ENCODE measurements at places on chromosomes 4 and X.
A peak's percentile ranks its signal among the peaks of the same experiment; 100 is the strongest.

- DNase-seq = no peak
Measured at GRCh38 chr4:166981847-166982246, 252.4 kb downstream of the SPOCK3 start.

DNA sequence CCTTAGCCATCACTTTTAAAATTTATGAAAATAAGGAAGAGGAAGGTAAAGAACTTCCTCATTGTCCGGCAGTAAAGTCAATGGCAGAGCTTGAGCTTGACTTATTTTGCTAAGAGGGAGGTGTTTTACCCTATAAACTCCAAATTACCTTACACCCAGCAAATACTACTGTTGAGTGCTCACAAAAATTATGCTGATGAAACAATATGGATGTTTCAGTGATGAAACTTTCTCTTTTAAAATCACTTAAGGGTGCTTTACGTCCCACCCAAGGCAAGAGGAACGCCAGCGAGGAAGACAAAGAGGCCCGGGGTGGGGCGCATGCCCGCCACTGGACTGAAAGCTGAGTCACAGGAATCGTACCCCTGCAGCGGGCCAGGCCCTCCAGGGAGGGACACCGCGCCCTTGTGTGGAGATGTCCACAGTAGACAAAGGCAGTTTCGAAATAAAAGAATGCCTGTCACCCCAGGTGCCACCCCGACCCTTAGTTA lies 560 bp upstream of the TMSB4X start:
- no peak for DNase-seq

DNA sequence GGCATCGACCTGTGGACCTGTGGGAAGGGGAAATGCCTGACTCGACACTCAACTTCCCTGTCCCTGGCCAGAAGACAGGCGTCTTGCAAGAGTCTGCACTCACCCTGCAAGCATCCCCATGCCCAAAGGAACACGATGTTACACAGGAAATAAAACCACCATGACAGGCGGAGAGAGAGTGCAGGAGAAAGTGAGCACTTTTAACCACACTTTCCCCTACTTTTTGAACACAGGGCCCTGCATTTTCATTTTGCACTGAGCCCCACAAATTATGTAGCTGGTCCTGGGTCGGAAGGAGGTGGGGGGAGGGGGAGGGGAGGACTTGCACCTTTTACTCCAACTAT lies 13.8 kb upstream of the MAN2B2 start:
- DNase-seq = no peak

DNA sequence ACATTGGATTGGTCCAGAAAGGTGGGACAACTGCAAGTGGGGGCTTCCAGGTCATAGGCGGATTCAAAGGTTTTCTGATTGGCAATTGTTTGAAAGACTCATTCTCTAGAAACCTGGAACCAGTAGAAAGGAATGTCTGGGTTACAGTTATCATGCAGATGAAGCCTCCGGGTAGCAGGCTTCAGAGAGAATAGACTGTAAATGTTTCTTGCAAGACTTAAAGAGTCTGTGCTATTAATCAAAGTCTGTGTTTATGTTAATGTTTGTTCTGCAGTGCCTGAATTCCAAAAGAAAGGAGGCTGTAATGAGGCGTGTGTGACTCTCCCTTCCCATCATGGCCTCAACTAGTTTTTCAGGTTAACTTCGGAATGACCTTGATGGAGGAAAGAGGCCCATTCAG lies 43.9 kb upstream of the GC start:
- no peak for DNase-seq

DNA sequence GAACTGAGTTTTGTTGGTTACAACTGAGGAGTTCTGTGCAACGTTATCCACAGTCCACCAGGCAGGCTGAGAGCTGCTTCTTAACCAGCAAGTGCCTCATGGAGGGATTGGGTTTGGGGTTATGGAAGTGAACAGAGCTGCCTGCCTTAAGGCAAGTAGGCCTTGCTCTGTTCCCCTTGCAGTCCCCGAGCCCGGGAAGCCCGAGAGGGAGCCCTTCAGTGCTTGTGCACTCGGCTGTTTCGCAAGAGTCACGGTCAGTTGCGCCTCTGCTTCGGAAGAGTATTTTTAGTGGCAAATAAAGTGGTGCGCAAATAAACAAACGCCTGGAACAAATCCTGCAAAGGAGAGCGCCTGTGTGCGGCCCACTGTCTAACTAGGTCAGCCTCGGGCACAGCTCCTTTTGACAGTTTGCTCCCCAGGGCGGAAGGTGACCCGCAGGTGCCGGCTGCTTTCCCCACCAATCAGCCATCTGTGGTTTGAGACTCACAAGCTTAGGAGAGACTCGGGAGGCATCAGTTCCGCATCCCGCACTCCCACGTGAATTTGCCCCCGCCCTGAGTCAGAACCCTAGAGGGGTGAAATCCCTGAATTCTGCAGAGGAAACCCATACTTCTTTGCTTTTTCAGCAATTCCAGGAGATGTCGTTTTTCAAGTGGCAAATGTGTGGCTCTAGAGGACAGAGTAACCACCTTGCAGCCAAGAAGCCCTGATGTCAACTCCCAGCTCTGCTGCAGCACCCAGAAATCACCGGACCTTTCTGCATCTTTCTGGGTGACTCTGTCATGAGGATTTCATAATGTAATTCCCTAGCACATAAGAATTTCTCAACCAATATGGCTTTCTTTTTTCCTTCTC lies 56.8 kb downstream of the LGI2 start:
- DNase-seq = no peak

DNA sequence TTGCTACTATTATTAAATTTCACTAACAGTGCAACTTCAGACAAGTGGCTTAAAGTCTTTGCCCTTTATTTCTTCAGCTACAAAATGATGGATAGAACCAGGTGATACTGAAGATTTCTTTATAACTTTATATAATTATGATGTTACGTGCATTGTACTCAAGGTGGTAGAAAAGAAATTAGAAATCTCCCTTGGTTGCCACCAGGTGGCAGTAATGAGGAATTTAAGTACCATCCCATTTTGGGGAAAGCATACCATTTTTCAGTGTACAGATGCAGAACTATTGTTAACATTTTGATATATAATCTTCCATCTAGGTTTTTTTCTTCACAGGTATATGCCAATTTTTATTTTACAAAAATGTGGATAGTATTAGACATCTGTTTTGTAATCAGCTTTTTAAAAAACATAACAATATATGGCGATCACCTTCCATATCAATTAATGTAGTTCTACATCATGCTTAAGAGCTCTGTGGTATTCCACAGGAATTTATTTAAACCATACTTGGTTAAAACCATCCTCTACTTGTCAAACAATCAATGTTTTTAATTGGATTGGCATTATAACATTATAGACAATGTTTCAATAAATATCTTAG lies 37.7 kb upstream of the RAB33B start:
- DNase-seq = no peak

- no peak for DNase-seq
Measured at GRCh38 chr4:16431866-16432265, 205.6 kb upstream of the TAPT1 start.

DNA sequence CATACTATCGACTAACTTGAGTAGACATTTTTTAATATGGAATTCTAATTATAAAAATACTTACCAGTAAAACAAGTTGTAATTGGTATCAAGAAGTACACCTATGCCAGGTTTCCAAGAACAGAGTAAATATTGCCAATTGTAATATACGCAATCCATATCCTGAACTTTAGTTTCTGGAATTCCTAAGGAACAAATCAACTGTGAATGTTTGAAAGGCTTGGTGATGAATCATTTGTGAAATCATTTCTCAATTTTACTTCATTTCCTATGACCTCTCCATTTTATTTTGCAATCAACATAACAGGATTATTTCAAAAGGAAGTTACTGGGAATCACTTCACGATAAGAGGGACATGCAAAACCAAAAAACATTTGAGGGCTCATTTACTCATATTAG lies 3.7 kb downstream of the IL13RA2 start:
- no peak for DNase-seq

DNA sequence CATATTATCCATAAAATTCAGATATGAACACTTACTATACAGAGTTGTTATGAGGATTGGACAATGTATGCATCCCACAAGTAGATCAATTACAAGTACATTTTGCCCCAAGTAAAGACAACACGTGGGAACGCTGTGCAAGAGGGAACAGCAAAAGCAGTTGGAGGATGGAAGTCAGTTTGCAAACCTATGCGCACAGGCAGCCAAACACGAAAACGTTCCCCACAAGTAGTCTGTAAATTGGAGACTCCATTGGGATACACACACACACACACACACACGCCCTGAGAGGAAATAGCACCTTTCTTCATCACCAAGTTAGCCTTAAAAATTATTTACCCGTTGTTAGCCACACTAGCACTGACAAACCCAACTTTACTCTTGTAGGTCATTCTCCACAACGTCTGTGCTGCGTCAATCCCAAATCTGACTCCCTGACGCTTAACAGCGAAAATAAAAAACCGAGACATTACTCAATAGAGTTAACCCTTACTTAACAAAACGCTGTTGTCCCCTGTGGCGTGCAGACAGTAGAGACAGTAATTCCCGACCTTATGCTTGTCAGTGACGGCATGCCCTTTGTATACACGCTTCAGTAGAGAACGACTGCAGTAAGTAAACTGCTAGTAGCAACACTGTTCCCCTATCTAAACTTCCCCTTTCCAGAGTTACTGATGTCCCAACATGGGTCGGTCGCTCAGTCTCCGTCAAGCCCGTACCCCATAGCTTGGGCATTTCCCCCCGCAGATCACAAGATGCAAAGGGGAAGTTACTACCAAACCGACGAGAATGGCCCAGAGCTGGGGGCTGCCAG lies 730 bp downstream of the MANBA start:
- DNase-seq = peak; percentile 13

DNA sequence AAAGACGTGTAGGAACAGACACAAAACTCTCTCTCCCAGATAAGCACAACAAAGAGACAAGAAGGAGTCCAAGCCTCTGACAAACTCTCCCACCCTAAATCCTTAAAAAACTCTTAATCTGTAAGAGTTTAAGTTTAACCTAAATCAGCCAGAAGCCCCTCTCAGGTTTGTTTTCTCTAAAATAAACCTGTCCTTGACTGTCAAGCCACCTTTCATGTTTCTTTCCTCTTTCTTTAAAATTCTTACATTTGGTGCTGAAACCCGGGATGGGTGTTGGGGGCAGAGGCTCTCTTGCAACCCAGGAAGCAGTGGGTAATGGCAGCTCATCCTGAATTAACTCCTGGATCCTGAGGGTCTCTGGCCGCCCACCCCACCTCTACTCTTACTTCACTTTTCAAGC lies 107.8 kb upstream of the TENT5D start:
- no peak for DNase-seq

- no peak for DNase-seq
Measured at GRCh38 chr4:106495476-106495875, 126.9 kb upstream of the GIMD1 start.

DNA sequence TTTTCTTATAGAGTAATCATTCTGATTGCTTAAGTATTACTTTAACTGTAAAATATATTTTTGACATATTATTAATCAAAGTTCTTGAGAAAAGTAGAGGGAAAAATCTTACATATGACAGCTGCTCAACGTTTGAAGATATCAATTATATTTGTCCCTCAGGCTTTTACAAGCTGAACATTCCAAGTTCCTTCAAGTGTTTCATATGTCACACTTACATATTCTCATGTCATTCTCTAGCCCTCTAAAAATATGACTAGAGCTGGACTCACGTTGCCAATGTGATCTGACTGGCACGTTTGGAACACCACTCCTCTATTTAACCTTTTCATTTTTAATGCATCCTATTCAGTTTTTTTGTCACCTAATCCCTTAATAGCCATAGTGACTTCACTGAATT lies 492.9 kb downstream of the PCDH18 start:
- DNase-seq = no peak

DNA sequence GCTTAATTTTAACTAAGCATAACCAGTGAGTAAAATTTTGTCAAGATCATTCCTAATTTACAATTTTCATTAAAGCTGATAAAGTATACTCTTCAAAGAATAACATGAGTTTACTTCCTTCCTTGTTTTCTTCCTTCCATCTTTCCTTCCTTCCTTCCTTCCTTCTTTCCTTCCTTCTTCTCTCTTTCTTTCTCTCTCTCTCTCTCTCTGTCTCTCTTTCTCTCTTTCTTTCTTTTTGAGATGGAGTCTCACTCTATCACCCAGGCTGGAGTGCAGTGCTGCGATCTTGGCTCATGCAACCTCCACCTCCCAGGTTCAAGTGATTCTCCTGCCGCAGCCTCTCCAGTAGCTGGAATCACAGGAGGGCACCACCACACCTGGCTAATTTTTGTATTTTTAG lies 42.7 kb upstream of the PTPN13 start:
- DNase-seq = no peak

- DNase-seq = no peak
Measured at GRCh38 chrX:21986596-21986995, 45.5 kb upstream of the PHEX start.

DNA sequence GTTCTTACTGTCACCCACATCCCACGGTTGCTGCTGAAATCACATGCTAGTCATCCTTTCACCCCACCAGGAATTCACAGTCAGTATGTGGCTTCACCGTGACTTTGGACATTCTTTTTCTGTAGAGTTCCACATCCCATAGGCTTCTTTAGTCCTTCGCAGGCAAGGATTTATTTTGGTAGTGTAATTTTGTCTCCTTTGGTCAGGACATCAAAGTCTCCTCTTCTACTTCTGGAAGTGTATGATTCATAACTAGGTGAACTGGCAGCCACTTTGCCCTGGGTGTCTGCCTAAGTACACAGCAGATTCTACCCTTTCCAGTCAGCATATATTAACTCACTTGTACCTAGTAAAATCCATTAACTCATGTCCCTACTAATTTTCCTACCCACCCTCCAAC lies 38.3 kb upstream of the MMAA start:
- DNase-seq = no peak

GRCh38 chr4:162406637-162407365 lies 243.0 kb upstream of the FSTL5 start:
- no peak for DNase-seq

DNA sequence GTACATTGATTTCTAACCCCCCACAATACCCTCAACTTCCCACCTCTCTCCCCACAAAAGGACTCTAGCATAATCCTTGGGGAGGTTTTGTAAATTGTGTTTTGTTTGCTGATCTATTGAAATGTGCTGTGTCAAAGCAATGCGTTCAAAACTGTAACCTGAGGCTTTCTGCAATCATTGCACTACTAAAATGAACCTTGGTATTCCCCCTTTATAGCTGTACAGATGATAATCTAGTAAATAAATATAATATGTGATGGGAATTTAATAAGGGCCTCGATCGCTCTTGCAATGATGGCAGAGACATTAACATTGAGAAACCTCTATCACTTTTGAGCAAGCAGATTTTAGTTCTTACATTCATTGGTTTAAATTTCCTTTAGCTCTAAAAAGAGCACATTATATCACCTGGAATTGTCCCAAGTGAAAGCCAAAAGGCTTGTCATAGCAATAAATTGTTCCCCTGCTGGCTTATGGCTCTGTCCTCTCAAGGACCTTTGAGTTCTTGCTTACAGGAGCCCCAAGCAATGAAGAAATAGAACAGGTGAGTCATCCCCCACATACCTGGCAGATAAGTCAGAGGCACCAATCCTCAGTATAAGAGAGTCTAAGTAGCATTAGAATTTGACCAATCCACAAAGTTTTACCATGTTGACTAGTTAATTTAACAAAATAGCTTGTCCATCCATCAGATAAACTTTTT lies 18.4 kb upstream of the ACE2 start:
- DNase-seq = no peak

Measured in H54 (cell line).